Stimulated activated CD4-positive, alpha-beta T cell treated with anti-CD3 and anti-CD28 coated beads, Interleukin-12 subunit alpha, Interleukin-12 subunit beta, amount 100 ng/mL, for 48 hours (primary cell): ENCODE measurements at places on chromosomes 4 and X.

DNA sequence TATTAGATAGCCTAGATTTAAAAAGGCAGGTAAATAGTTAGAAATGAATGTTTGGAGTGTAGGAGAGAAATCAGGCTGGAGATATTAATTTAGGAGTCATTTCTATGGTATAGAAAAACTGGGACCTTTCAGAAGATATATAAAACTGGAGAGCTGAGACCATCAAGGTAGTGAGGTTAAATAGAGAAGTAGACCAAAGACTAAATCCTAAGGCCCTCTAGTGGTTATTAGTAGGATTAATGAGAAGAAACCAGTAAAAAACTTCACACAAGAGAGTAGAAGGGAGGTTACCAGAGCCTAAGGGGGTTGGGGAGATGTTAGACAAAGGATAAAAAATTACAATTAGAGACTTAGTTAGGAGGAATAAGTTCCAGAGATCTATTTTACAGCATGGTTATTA, 351.0 kb upstream of the SPANXN1 start:
- no peak for DNase-seq

DNA sequence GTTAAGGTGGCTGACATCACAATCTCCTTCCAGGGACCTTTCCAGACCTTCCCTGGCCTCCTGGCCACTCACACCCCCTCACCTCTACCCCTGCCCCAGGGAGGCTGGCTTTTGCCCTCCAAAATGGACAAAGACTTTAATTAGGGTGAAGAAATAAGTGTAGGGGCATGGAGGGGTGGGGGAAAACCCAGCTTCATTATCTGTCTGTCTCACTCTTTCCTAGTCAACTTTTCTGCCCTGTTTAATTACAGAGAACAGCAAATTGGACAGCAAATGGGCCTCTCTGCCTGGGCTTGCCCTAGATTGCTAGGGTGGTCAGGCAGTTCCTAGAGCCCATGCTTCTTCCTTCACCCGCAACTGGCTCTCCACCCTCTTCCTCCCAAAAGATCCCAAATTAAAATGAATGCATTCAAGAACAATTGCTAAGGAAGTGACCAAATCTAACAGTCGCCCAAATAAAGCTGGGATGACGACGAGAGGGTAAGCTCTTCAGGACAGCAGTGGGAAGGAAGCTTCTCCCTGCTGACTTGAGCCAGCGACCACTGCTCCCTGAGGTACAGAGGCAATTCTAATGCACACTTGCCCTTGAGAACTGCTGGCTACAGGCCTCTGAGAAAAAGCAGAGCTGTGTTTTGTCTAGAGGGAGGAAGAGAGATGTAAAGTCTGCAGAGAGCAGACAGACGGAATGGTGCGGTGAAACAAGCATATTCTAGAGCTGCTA, 12.4 kb downstream of the RAI2 start:
- DNase-seq: no peak

DNA sequence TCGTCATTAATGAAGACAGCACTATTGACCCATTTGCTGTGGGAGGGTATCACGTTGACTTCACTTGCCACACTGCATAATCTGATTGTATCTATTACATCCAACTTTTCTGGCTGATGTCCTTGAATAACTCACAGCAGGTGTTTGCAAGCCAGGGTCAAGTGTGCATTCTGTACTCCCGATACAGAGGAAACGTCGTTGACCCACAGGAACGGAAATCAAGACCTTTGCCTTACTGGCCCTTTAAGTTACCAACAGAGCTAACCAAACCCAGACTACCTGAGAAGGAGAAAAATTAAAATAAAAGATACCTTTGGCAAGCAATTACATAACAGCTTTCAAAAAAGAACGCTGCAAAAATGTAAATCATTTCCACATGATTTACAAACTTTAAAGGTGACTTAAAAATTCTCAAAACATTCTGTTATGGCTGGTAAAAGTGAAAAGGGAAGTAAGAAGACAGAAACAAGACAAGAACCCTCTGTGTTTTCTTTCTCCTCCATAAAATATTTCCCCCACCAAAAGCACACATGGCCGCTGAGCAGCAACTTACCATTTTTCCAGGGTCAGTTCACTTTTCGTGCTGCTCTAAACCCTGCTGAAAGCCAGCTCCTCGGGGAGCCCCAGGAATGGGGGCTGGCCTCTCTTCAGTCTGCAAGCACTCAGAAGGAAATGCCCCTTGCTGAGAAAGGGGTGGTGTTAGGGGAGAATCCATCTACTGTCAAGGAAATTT, 6.5 kb upstream of the SHISA3 start:
- DNase-seq: no peak

- DNase-seq: no peak
These were observed 92.6 kb downstream of the KDR start for GRCh38 chr4:55032788-55033187.

DNA sequence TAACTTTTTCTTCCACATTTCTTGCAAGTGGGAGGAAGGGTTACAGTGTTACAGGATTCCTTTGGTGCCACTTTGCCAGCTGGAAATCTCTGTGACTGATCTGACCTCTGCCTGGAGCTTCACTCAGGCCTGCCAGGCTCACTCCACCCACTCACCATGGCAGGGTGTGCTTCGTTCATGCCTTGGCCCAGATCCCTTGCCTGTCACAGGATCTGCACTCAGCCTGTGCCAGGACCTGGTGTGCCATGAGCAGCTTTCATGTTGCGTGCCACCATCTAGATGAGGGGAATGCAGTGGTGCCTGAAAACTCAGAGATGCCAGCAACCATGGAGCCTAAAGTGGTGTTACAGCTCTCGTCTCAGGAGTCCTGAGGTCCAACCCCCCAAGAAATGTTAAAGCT, 2596.4 kb downstream of the PCDH7 start:
- DNase-seq: no peak

DNA sequence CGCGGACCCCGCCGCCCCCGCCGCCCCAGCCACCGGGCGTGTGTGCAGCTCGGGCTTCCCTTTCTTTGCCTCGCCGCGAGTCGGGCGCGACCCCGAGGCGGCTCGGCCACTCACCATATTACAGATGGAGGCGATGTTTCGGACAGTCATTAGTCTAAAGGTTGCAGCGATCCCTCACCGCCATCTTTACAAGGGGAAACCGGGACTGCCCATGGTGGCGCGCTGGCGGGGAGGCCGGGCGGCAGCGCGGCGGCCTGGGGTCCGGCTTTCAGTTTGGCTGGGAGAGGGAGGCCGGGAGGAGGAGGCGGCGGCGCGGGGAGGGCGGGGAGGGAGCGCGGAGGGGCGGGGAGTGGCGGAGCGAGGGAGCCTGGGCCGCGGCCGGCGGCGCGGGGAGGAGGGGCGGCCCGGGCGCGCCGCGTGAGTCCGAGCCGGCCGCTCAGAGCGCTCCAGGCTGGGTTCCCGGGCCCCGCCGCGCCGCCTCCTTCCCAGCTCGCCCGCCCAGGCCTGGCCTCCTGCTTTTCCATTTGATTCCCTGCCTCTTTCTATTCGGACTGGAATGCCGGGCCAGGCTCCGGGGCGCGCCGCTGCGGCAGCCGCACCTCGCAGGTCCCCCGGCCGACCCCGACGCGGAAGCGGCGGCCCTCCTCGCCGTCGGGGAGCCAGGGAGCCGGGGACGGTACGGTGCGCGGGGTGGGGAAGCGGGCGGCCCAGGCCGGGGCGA, at the start of gene USP46:
Gene USP46, minus strand, starts transcription at position 301 of the 721 bp plus-strand sequence. Its CDS starts 151 bp downstream, at position 150.
- peak; percentile 23 for DNase-seq

DNA sequence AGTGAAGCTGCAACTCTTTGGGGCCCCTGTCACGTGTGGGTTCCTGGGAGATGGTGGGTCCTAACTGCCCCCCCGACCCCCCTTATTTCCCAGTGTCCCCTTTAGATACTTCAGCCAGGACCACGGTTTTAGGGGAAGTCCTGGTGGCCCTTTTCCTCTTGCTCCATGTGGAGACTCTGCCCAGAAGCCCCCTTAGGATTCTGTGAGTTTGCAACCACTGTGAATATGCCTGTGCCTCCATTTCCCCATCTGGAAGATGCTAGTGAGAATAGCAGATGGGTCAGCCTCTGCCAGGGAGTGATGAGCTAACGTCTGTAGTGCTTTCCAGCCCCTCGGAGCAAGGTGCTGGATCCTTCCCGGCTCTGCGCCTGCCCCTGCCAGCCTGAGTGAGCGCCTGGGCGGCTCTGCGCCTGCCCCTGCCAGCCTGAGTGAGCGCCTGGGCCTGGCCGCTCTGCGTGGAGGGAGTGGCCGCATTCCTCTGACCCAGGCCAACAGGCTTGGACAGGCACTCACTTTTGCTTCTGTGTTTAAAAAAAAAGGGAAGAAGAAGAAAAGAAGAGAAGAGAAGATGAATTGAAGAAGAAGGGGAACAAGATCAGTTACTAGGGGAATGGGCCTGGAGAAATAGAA, 6.7 kb upstream of the CITED1 start:
- DNase-seq: no peak

- no peak for DNase-seq
These were observed 383.9 kb downstream of the DCAF12L2 start for GRCh38 chrX:125782184-125782583.

GRCh38 chr4:116829187-116829586, 256.2 kb downstream of the TRAM1L1 start:
- no peak for DNase-seq

DNA sequence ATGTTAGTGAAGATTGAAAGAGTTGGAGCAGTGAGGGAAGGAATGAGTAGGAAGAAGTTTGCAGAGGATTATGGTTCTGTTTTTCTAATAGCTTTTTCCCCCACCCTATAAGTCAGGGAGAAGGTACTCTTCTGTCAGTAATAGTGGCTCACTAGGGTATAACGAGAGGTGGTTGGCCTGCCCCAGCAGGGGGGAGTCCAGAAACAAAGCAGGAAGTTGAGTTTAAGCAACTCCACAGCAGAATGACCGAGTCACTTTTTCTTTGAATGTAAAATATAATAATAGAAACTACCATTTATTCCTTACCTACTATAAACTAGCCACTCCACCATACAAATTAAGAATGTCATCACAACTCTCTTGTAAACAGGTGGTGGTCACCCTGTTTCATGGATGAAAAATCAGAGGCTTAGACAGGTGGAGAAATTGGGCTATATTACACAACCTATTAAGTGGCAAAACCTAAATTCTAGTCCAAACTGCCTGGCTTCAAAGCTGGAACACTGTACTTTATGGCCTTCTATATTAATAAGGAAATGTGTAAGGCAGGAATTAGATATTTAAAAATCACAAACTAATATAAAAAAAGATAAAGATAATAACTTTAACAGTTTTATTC, 21.9 kb downstream of the AP1AR start:
- no peak for DNase-seq
